Esophagus squamous epithelium (tissue), 5 donors: ENCODE measurements at places on chromosomes 4 and X. TPM values are rescaled to one million over a fixed set of nuclear protein-coding genes. Genes with fewer than 3 reads are reported as not detected.

The VCX3B gene
- not detected for total RNA-seq

The CCSER1 gene
- 1.2 TPM for total RNA-seq

DNA sequence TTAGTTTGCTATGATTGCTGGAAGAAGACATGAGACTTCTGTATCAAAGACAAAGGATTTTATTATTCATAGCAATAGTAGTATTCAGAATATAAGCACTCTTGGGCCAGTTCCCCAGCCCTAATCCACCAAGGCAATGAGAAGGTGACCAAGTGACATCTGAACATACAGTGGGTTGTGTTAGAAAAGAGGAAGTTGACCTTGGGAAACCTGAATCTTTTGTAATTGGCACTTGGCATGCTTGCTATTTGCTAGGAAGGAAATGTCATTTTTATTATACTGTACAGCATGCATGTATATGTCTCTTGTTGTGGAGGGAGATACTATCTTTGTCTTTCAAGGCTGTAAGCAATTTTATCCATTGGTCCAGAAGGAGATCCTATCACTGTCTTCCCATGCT is 216.1 kb upstream of the FAT1 start:
- no peak overlapping the region for H3K4me3 ChIP-seq
- H3K27ac ChIP-seq, result no peak overlapping the region
- no peaks in the 10 kb centered on the region for H3K4me1 ChIP-seq
- no peaks in the 10 kb centered on the region for H3K36me3 ChIP-seq
- DNase-seq, result no peak

- no peaks in the 10 kb centered on the region for H3K4me1 ChIP-seq
- H3K4me3 ChIP-seq, result no peak overlapping the region
- H3K36me3 ChIP-seq, result peaks cover 25% of the 10 kb centered on the region
- DNase-seq, result no peak
- no peak overlapping the region for H3K27ac ChIP-seq
- H3K27me3 ChIP-seq, result no peaks in the 10 kb centered on the region
These were observed 49.6 kb downstream of the SLC2A9 start for GRCh38 chr4:9971711-9972110.

GRCh38 chr4:24856586-24856985 is 56.3 kb downstream of the CCDC149 start:
- H3K36me3 ChIP-seq, result no peaks in the 10 kb centered on the region
- no peaks in the 10 kb centered on the region for H3K27me3 ChIP-seq
- no peak overlapping the region for H3K4me3 ChIP-seq

DNA sequence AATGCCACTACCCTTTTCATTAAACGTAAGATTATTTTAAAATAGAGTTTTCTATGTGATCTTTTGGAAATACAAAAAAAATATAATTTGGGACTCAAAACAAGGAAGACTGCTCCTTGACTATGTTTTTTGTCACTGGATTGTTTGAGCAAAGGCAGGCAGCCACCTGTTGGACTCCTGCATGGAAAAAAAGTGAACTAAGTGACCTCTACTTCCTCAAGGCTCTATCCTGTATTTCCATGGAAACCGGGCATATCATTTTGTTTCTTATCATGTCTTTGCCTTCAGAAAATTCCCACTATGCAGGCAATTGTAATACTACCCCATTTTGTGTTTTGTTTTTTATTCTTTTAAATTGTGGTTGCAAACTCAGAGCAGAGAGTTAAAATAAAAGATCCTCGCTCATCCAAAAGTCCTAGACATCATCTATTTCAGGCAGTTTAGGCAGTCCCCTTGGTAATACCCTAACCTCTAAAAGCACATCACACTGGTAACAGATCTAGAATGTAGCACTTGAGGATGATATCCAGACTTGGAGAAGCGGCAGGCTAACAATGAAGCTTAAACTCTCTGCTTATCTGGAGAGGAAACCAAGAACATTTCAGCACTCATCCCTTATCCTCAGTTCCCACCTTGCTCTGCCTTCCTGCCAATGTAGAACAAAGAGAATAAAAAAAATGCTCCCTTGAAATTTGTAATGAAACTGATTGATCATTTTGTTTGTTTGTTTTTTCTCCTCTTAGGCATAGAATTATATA is 165.7 kb downstream of the BANK1 start:
- H3K36me3 ChIP-seq, result no peaks in the 10 kb centered on the region
- no peaks in the 10 kb centered on the region for H3K27me3 ChIP-seq
- no peak overlapping the region for H3K27ac ChIP-seq
- DNase-seq, result no peak

- peak overlapping the region; percentile 59 for H3K4me3 ChIP-seq
- DNase-seq, result no peak
- no peaks in the 10 kb centered on the region for H3K36me3 ChIP-seq
- no peaks in the 10 kb centered on the region for H3K4me1 ChIP-seq
- H3K27me3 ChIP-seq, result no peaks in the 10 kb centered on the region
- no peak overlapping the region for H3K27ac ChIP-seq
These were observed 126.0 kb upstream of the CXorf66 start for GRCh38 chrX:140091125-140091886.

The ERAS gene
- not detected for total RNA-seq

DNA sequence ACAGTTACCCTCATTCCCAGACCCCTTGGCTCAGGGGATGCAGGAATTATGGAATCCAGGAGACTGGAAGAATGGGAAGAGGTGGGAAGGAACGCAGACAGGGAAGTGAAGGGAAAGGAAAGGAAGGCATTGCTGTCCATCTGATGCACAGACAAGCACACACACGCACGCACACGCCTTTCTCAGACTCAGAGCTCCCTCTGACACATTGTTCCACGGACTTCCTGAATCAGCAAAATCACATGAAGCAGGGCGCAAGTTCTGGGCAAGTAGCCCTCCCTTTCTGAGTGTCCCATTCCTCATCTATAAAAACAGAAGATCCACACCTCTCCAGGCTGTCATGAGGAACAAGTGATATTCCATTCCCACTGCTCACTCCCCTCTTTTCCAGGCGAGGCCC is 13.2 kb downstream of the IQSEC2 start:
- peaks cover 4% of the 10 kb centered on the region for H3K4me1 ChIP-seq
- no peaks in the 10 kb centered on the region for H3K36me3 ChIP-seq
- no peak overlapping the region for H3K4me3 ChIP-seq
- peak overlapping the region; percentile 30 for H3K27ac ChIP-seq
- no peaks in the 10 kb centered on the region for H3K27me3 ChIP-seq
- no peak for DNase-seq

GRCh38 chr4:151753056-151753455 is 7.8 kb downstream of the GATB start:
- H3K4me3 ChIP-seq, result no peak overlapping the region
- DNase-seq, result no peak
- no peak overlapping the region for H3K27ac ChIP-seq
- H3K4me1 ChIP-seq, result no peaks in the 10 kb centered on the region

DNA sequence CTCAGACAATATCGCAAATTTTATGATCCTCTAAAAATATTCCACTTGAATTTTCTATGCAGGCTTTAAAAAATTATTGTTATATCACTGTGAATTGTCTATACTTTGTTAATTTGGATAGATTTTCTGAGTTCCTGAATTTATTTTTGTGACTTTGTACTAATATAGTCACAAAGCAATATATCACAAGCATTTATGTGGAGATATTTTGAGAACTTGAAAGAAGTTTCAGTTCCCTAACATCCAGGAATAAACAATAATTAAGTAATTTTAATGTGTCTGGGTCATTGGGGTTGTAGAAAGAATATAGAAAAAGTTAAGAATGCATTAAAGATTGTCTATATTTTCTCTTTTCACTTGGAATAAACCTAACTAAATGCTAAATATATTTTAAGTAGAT is 32.0 kb downstream of the CXCL8 start:
- no peak overlapping the region for H3K27ac ChIP-seq
- H3K36me3 ChIP-seq, result no peaks in the 10 kb centered on the region
- no peak overlapping the region for H3K4me3 ChIP-seq
- H3K4me1 ChIP-seq, result peaks cover 20% of the 10 kb centered on the region
- no peak for DNase-seq
- H3K27me3 ChIP-seq, result no peaks in the 10 kb centered on the region

GRCh38 chrX:135477576-135477975 is 42.9 kb upstream of the INTS6L start:
- H3K4me3 ChIP-seq, result no peak overlapping the region
- no peaks in the 10 kb centered on the region for H3K27me3 ChIP-seq
- no peak for DNase-seq
- no peak overlapping the region for H3K27ac ChIP-seq
- H3K4me1 ChIP-seq, result no peaks in the 10 kb centered on the region

DNA sequence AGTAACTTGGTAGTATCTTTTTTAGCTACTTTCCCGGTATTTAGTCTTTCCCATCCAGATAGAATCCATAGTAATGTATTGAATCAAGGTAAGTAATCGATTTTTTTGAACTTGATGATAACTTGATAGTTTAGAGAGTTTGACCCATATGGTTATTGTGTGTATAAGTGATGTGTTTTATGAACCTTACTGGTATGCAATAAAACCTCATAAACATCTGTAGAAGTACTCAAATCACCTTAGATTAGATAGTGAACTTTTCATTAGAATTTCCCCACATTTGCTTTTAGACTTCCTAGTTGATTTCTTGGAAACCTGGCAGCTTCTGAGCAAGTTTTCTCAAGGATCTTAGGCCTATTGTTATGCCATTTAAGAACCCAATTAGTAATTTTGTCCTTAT is 80.8 kb upstream of the PDE5A start:
- no peak overlapping the region for H3K27ac ChIP-seq
- no peaks in the 10 kb centered on the region for H3K4me1 ChIP-seq
- no peak overlapping the region for H3K4me3 ChIP-seq
- no peaks in the 10 kb centered on the region for H3K36me3 ChIP-seq

The SPANXD gene
- not detected for total RNA-seq

GRCh38 chr4:186105647-186106321 is 1.3 kb downstream of the FAM149A start:
- H3K27ac ChIP-seq, result peak overlapping the region; percentile 72
- H3K4me3 ChIP-seq, result peak overlapping the region; percentile 39
- H3K4me1 ChIP-seq, result peaks cover 24% of the 10 kb centered on the region
- DNase-seq, result no peak
- H3K27me3 ChIP-seq, result no peaks in the 10 kb centered on the region

The CD38 gene
- total RNA-seq, result 1.5 TPM

The GATA1 gene
- total RNA-seq, result not detected

DNA sequence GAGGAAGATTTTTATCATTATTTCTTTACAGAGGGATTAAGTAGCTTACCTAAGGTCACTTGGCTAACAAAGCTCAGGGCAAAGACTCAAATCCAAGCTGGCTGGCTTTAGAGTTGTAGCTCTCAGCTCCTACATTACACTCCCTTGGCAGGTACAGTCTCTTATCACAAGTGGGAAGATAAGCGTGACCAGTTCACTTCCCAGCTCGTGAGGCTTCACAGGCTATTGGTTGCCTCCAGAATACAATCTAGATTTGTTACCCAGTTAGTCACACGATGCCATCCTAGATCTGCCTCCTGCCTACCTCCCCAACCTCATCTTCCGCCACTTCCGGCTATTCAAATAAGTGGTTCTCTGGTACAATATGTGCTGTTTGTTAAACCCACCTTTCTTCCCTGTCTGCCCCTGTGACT is 3.7 kb downstream of the MMRN1 start:
- no peaks in the 10 kb centered on the region for H3K27me3 ChIP-seq
- H3K4me1 ChIP-seq, result no peaks in the 10 kb centered on the region
- no peak overlapping the region for H3K4me3 ChIP-seq
- no peak for DNase-seq
- H3K36me3 ChIP-seq, result no peaks in the 10 kb centered on the region

DNA sequence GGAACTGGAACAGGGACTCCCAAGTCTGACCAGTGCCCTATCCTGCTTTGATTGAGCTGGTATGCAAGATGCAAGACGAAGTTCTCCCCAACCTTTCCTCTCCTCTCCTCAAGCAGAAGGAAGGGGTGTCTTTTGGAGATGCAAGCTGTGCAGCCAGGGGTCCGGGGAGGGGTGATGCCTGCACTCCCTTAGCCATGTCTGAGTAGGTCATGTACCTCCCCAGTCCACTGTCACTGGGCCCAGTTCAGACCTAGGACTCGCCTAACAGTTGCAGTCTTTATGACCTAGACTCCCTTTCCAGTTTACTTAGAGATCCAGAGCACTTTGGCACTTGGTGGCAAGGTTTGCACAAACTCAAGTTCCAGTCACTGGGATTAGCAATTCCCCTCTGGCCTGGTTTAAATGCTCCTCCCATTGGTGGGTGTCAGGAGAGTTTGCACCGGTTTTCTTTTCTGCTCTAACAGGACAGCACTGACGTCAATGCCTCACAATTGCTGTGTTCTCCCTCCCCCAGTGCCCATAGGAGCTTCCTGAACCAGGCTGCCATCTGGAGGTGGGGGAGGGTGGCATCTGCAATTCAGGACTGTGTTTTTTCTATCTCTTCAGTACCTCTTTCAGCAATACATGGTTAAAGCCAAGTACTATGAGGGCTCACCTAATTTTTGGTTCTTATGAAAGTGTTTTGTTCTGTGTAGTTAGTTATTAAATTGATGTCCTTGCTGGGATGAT is 782.2 kb downstream of the ARAP2 start:
- H3K27ac ChIP-seq, result no peak overlapping the region
- H3K4me1 ChIP-seq, result no peaks in the 10 kb centered on the region
- no peak overlapping the region for H3K4me3 ChIP-seq
- H3K27me3 ChIP-seq, result no peaks in the 10 kb centered on the region

The OPHN1 gene
- total RNA-seq, result 5.8 TPM

DNA sequence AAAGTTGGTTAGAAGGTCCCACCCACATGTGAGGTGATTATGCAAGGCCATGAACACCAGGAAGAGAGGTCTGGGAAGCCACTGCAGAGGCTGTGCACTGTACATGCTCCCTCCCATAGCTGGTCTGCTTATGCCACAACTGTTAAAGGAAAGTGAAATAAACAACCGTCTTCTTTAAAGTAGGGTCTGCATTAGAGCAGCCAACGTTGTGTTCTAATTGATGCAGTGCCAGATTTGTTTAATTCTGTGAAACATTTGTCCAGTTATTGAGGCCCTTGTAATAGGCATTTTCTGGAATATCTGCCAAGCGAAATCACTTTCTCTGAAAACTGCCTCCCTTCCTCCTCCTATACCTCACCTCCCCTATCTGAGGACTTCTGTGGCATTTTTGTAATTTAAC is 224.0 kb upstream of the LNX1 start:
- H3K27ac ChIP-seq, result no peak overlapping the region
- no peak overlapping the region for H3K4me3 ChIP-seq
- no peaks in the 10 kb centered on the region for H3K36me3 ChIP-seq
- H3K4me1 ChIP-seq, result no peaks in the 10 kb centered on the region
- H3K27me3 ChIP-seq, result no peaks in the 10 kb centered on the region

DNA sequence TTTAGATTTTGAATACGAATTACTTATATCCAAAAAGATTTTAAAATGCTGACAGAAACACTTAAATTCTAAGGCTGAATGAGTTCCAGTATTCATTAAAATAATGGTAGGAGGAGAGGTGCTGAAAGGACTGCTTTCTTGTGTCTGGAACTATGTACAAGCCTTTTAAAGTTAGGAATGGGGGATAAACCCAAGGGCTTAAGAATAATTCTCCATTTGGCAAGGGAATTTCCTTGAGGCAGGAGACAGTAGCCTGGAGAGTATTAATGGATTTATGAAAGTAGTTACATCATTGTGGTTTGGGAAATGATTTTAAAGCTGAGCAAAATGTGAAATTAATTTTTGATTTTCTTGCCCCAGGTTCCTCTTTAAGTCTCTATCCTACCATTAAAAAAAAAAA is 266.5 kb upstream of the KCNIP4 start:
- H3K27me3 ChIP-seq, result no peaks in the 10 kb centered on the region
- no peaks in the 10 kb centered on the region for H3K36me3 ChIP-seq
- H3K27ac ChIP-seq, result no peak overlapping the region
- no peaks in the 10 kb centered on the region for H3K4me1 ChIP-seq
